ENCODE measurements at places on chromosomes 11 and 22. TPM values are rescaled to one million over a fixed set of nuclear protein-coding genes. Genes with fewer than 3 reads are reported as not detected.

- DNase-seq: no peak
These were observed 154.9 kb downstream of the TEAD1 start for GRCh38 chr11:12829131-12829530.

GRCh38 chr22:48806227-48806781 is 1021.4 kb downstream of the BRD1 start:
- peak; percentile 9 for DNase-seq

KRTAP5-10 gene
- polyA plus RNA-seq: not detected

DNA sequence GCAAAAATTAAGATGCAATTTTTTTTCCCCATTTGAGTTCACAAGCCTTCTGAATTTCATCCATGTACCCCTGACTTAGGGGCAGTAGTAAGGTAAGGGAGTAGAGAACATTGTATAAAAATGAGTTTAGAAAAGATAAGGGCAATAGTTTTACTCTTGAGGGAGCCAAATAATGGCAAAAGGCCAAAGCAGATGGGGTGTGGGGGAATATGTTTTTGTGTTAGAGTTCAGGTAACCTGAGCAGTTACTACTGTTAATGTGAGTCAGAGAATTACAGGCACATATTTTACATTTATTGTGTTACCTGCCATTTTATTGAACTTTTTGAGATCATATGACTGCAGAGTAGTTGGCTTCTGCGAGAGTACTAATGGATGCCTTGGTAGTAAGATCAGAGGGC is 3.1 kb downstream of the EED start:
- DNase-seq: no peak

- no peak for DNase-seq
These were observed 74.5 kb upstream of the LMO1 start for GRCh38 chr11:8338138-8338537.

OR52I2 gene
- not detected for polyA plus RNA-seq
